Activated T-cell treated with anti-CD3 and anti-CD28 coated beads for 24 hours (primary cell): ENCODE measurements at places on chromosomes 3 and 15.

- no peak for DNase-seq
These were observed 151.9 kb upstream of the TLE3 start for GRCh38 chr15:70249616-70250015.

GRCh38 chr15:40118473-40118872 lies 9.8 kb upstream of the BMF start:
- no peak for DNase-seq

DNA sequence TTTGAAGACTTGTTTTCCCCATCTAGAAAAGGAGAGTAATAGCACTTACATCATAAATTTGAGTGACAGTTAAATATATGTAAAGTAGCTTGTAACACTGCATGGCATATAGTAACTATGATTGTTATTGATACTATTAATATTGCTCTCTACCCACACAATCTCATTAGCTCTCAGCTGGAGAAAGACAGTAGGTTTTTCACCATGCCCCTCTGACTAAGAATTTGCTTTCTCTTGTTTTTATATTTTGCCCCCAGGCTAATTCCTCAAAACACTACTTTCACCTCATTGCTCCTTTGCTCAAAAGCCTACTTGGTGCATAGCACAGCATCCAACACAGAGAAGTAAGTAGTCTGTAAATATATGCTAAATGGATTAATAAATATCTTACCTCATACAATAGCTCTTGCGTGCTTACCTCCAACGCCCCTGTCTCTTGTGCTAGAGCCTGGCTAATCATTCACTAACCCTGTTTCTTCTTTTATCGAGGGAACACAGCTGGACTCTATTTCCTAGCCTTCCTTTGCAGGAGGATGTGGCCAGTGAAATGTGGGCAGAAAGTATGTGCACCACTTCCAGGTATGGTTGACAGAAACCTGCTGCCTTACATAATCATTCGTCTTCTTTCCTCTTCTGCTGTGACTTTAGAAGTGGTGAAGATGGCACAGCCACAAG lies 190.0 kb downstream of the PLCH1 start:
- no peak for DNase-seq

GRCh38 chr15:55993804-55994560 lies 570 bp upstream of the NEDD4 start:
- DNase-seq, result no peak

GRCh38 chr15:56320861-56321260 lies 44.4 kb upstream of the TEX9 start:
- DNase-seq, result no peak

DNA sequence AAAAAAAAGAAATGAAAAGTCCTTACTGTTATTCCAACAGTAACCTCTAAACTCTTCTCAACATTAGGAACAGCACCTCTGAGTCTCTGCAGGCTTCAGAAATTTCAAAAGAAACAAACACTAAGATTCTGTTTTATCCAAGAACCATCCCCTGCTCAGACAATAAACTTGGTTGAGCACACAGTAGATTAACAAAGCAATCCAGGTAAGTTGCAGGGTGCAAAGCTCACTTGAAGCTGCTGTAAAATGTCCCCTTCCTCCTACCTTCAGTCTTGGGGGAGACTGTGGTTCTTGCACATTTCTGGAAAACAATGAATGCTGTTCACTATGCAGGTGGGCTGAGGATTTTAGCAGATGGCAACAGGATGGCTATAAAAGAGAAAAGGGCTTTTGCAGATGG lies 484.1 kb downstream of the IGSF11 start:
- DNase-seq, result no peak

GRCh38 chr3:108171106-108171505 lies 51.1 kb downstream of the IFT57 start:
- DNase-seq, result no peak

DNA sequence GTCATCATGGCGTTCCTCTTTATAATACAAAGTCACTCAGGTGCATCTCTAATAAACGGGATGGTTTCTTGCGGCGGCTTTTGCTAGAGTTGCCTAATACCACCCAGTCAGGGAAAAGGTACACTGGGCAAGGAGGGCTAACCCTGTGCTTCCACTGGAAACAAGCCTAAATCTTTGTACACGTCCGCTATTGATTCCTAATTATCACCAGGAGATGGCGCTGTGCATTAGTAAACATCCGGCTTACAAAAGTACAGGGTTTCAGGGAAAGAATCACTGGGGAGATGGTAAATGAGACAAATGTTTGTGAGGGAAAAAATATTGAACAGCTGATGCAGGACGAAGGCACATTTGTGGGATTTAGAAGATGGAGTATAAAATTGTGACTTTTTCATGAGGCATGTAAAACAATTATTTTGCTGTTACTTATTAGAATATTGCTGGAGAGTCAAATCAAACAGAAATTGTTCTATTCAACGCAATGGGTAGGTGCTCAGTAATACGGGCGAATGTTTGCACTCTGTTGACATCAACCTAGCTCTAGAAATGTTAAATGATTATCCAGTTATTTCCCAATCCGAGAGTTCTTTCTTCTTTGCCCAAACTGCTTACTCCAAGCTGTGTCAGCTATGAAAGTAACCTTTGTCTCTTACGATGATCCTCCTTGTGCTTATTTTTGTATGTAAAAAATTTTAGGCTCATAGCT lies 50.6 kb downstream of the GMNC start:
- DNase-seq, result no peak

DNA sequence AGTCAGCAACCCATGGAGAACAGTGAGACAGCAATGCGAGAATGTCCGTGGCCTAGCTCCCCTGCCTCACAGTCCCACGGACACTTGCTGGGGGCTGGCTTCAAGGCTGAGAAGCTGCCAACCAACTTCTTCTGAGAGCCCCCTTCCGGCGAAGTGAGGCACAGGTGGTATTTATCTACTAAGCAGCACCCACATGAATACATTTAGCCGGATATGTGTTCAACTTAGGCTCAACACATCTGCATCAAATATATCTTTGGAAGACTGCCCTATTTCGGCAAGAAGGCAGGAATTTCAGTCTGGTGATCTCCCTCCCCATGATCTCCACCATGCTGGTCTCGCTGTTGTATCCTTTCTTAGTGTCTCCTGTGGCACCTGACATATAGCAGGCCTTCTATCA lies 340.9 kb upstream of the NR2E3 start:
- DNase-seq, result no peak

- DNase-seq, result no peak
These were observed 878.0 kb downstream of the PDCD6IP start for GRCh38 chr3:34676436-34676835.

DNA sequence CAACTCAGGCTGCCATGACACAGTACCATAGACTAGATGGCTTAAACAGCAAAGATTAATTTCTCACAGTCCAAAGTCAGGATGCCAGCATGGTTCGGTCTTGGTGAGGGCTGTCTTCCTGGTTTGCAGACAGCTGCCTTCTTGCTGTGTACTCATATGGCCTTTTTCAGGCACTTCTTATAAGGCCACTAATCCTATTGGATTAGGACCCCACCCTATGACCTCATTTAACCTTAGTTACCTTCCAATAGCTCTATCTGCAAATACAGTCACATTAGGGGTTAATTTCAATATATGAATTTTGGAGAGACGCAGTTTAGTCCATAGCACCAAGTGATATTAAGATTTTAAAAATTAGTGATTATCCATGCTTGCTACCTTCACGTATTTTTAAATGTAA lies 297.8 kb downstream of the WDR72 start:
- DNase-seq, result no peak

DNA sequence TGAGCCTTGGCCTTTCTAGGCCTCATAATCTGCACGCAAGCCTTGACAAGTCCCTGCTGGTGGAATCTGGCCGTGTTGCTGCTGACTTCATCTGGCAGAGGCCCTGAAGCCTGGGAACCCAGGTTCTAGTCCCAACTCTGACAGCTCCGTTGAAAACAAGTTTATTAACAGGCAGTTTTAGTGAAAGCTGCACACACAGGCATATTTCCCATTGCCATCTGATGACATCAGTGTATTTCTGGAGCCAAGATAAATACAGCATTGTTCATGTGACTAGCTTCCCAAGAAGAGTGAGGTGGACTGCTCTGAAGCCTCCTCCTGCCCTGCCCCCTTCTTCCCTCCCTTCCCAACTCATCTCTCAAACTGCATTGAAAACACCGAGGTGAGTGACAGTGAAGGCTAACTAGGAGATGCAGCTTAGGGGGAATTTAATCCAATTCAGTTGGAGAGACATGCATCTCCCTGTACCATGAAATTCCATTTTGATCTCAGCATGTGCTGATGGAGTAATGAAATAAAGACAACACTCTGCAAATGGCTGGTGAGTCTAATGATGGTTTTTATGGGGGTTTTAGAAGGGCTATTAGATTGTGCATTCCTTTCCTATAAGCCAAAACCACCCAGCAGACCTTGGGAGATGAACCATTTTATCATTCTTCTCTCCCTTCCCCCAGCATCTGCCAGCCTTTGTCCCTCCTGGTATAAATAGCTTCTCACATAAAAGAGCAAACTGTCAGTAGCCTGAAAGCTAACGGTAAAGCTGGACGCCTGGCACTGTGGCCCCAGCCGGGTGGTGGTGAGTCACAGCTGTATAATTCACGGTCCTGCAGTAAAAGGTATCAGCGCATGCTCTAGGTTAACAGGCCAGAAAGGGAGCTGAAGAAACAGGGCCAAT lies 38.0 kb downstream of the PRICKLE2 start:
- DNase-seq, result no peak

DNA sequence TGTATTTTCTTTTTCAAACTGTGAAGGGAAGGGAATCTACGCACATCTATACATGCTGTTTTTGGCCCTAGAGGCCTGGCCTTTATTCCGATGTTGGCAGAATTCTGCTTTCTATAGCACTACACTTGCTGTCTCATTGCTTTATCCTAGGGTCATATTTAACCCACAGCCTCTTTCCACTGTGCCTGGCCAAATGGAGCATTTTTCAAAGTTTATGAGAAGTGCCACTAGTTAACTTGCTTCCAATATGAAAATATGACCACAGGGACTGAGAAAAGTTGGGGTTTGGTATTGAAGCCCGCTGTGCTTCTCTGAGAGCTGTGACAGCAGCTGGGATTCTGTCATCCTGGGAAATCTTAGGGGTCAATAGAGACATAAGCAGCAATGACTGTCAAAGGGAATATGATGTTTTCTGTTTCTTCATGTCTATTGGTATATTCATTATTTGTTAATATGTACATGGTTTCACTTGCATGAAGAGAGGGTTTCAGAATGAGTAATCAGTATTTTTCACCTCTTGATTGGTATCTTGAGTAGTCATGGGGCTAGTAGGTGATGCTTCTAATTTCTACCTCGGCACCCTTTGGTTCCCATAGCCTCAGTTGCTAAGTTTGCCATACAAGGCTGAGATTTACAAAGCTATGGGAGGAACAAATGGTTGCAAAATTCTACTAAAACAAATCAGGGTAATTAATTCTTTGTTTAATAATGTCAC lies 275.8 kb upstream of the RBMS3 start:
- no peak for DNase-seq

GRCh38 chr3:154678041-154678654 lies 248.2 kb upstream of the GPR149 start:
- no peak for DNase-seq

- peak; percentile 64 for DNase-seq
These were observed 8.9 kb upstream of the MAP3K13 start for GRCh38 chr3:185353823-185354614.

DNA sequence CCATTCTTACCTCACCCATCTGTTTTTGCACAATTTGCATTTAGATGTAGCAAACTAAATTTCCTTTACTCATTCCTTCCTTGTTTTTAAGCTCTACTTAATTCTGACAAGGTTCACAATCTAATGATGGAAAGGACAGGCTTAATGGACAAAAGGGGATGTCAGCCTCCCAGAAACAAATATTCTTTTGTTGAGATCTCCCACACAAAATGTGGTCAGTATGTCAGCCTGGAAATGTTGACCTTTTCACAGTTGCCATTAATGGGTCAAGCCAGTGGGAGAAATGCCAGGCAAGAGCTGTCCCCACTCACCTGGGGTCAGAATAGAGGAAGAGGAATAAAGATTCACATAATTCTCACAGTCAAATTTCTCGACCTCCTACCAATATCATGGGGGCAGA lies 27.0 kb downstream of the WWTR1 start:
- DNase-seq, result no peak

GRCh38 chr3:127389913-127390312 lies 102.1 kb upstream of the PRR20G start:
- DNase-seq, result no peak

GRCh38 chr3:2516762-2517441 lies 418.2 kb downstream of the CNTN4 start:
- no peak for DNase-seq

- no peak for DNase-seq
These were observed 100.7 kb downstream of the ASB7 start for GRCh38 chr15:100703032-100703578.

- no peak for DNase-seq
These were observed 385.8 kb downstream of the LPP start for GRCh38 chr3:188539631-188540194.

- DNase-seq, result no peak
These were observed 32.3 kb downstream of the RNU5B-1 start for GRCh38 chr15:65336493-65337435.

- no peak for DNase-seq
These were observed 218.7 kb upstream of the CTDSPL start for GRCh38 chr3:37642670-37643598.

GRCh38 chr3:170815340-170815739 lies 54.7 kb downstream of the RPL22L1 start:
- no peak for DNase-seq

- no peak for DNase-seq
These were observed 7.8 kb upstream of the SPATA12 start for GRCh38 chr3:57052662-57053061.

GRCh38 chr3:79761441-79761840 lies 6.4 kb downstream of the ROBO1 start:
- DNase-seq, result no peak

DNA sequence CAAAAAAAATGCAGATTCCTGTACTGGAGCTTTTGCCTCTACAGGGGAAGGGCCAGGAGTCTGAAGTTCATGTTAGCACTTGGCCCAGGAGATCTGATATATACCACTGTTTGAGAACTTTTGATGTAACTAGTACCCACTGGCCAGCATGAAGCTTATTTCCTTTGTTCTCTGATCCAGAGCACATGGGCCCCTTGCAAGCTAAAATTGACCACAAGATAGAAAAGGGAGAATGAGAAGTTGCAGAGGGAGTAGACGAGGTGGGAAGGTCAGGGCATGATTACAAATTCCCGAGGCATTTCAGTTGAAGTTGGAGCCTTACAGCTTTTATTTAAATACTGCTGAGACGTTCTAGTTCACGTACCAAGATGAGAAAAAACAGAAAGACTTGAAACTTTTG lies 28.2 kb downstream of the TGM4 start:
- DNase-seq, result no peak

DNA sequence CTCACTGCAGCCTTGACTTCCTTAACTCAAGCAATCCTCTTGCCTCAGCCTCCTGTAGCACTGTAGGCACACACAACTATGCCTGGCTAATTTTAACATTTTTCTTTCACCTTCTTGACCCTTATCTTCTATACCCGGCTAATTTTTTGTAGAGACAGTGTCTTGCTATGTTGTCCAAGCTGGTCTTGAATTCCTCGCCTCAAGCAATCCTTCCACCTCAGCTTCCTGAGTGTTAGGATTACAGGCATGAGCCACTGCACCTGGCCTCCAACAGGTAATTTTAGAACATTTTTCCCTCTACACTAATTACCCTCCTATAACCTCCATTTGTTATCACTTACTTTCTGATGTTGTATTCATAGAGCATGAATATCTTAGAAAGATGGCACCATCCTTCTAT lies 60.3 kb downstream of the SPG11 start:
- no peak for DNase-seq

GRCh38 chr3:36957063-36957462 lies 12.2 kb upstream of the TRANK1 start:
- no peak for DNase-seq

- DNase-seq, result no peak
These were observed 152.8 kb upstream of the TLE3 start for GRCh38 chr15:70250208-70251201.

- no peak for DNase-seq
These were observed 22.9 kb downstream of the SIAH2 start for GRCh38 chr3:150739877-150740645.
